ENCODE measurements at places on chromosomes 3 and 15.

GRCh38 chr15:25838191-25838870 lies 24.8 kb downstream of the ATP10A start:
- no peak for DNase-seq

DNA sequence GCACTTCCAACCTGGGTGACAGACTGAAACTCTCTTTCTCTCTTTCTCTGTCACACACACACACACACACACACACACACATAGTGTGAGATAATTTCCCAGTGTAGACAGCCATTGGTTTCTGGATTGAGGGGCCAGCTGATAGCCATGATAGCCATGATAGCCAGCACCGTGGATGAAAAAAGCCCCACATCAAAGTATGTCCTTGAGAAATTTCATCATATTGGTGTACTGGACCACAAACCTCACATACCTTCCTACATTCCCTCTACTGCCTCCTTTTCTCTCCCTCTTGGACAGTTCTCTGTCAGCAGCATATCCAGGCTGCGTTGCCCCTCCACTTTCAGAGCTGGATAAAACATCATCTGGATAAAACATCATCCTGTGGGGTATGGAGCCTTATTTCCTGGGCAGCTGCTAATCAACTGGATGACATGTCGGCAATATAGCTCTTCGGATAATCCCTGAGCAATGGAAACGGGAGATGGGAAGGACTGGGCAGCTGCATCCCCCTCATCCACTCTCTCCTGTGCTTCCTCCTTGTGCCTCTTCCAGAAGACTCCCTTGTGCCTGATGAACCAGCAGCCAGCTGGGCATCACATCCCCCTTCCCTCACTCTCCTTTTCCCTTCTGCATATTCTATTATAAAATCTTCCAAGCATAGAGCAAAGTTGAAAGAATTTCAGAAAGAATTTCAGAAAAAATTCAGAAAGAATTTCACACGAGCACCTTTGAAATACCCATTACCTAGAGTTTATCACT lies 39.3 kb downstream of the GRK7 start:
- DNase-seq: no peak

- DNase-seq: no peak
Measured at GRCh38 chr3:180223268-180223667, 186.5 kb upstream of the PEX5L start.

DNA sequence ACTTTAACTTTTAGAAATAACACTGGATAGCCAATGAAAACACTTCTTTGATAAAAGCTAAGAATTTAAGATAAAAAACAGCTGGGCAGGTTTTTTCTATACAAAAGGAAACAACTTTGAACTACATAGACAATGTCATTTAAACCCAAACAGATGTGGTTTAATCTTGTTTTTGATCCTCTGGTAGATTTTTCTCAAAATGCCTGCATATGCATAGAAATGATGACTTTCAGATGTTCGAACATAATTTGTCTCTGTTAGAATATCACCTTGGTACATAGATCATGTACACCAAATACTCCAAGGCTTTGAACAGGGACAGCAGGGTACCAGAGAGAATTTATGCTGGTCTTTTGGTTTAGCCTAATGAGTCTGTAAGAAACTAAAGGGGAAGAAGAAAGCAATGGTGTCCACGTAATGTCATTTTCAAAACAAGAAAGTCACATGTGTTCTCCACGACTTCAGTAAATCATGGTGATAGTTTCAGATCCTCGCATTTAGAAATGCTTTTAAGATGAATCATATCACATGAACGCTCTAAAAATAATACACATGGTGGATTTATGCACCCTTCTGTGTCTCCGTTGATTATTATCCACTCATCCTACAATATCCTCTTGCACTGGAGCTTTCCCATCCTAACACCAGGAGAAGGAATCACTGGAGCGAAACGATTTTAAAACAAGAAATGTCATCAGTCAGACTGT lies 160.1 kb upstream of the PDZRN3 start:
- no peak for DNase-seq

GRCh38 chr15:49847423-49848281 lies 226.8 kb downstream of the DTWD1 start:
- DNase-seq: no peak

- no peak for DNase-seq
Measured at GRCh38 chr15:45187894-45188830, at the start of gene SHF. SHF (minus strand) TSS chr15:45187966; CDS start chr15:45187951, 15 bp downstream.

- no peak for DNase-seq
Measured at GRCh38 chr3:177471733-177472480, 274.6 kb upstream of the TBL1XR1 start.

DNA sequence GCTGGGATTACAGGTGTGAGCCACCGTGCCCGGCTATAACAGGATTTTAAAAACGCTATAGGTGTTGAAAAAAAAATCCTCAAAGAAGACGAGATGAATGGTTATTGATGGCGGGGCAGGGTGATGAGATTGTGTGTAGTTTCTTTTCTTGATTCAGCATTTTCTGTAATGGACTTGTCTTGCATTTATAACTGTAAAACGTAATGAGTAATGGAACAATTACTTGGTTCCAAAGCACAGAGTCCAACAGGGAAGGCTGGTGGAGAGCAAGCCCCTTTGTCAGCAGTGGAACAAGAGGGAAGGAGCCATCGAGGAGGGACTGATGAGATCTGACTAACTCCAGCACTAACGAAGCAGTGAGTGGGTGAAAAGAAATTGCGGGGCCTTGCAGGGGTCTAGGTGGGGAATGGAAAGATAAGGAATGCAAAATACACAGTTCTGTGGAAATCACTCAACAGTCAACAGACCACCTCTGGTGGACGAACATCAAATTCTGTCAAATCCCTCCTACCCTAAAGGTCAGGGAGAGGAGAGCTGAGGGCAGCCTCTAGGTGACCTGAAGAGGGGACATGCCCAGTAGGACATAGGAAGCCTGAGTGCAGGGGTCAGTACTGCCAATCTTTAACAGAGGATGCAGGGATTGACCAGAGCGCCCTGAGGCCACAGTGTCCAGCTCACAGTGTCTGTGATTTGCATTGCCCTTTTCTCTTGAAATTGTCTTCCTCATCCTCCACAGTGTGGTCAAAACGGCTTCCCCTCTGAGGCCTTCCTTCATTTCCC lies 23.1 kb upstream of the CDCP1 start:
- DNase-seq: no peak

DNA sequence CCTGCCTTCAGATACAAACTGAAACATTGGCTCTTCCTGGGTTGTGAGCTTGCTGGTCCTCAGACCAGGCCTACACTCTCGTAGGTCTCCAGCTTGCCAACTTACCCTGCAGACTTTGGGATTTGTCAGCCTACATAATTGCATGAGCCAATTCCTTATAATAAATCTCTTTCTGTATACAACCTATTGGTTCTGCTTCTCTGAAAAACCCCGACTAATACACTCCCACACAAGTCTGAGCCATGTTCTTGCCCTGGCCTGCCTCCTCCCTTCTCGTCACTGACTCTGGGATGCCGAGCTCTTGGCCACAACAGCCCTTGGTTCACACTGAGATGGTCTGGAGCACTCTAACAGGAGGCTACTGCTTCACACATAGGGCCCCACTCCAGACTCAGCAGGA lies 9.5 kb downstream of the CYP19A1 start:
- no peak for DNase-seq

DNA sequence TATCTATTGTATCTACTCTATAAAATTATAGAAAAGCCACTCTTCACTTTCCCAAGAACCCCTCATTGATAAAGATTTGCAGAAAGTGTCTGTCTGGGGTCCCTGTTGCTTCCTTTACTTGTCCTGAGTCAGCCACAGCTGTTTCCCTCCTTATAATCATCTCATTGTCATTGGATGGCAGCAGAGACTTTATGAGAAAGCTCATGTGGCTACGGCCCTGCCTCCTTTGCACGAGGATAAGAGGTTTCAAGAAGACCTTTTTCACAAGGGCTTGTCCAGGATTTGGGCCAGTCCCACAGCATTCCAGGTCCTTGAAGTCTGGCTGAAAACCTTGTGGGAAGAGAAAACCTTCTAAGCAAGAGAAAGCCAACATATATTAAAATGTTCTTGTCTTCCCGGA lies 41.9 kb upstream of the THBS1 start:
- no peak for DNase-seq

DNA sequence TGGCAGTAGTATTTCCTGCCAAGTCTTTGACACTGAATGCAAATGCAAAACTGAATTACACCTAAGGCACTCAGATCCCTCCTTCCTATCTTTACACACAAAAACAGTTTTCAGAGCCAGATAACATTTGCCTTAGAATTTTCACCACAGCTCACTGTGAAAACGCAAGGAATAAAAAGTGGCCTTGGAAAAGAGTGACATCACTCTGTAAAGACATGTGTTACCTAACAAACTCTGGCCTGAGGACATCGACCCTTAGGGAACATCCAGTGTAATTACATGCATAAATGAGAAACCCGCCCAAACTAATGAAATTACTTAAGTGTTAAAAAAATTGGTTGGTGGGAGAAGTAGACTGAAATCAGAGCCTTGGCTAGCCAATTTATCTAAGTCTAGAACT lies 88.9 kb downstream of the PLOD2 start:
- DNase-seq: no peak

DNA sequence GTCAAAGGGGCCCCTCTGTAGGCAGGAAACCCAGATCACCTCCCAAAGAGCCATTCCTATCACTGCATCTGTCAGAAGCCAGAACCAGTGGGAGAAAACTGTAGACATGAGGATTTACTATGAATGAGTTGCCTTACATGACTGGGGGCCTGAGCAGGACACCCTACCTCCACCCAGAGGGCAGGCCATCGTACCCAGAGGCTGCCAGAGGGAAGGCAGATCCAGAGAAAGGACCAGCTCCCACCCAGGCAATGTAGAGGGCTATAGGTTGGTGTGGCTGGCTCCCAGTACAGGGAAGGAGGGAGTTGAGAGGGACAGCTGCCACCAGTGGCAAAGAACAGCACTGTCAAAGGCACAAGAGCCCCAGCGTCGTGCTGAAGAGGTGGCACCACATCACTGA lies 233.2 kb downstream of the OCA2 start:
- DNase-seq: no peak

DNA sequence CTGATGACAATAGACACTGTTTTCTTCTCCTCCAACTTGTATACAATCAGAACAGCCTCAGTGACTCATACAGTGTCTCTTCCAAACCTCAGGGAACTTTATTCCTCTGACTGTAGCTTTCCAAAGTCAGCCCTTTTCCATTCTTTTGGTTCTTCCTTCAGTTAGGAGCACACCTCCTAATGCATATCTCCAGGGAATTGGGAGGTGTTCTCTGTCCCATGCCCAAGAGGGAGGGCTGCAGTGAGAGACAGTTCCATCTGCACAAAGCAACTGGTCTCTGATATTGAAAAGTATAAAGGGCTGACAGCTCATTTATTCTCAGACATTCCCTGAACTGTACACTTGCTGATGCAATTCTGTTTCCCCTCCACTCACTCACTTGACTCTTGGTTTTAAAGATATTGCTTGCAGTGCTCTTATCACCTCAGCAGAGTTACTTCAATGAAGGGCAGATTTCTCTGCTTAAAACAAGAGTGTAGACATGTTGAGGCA lies 337.8 kb upstream of the TBC1D5 start:
- no peak for DNase-seq

- no peak for DNase-seq
Measured at GRCh38 chr3:67646586-67647234, 7.7 kb downstream of the SUCLG2 start.

- DNase-seq: no peak
Measured at GRCh38 chr3:106120356-106120755, 251.5 kb upstream of the CBLB start.

- DNase-seq: no peak
Measured at GRCh38 chr3:37458162-37459120, 284.1 kb upstream of the LRRFIP2 start.
